ENCODE measurements at places on chromosomes 13 and 19. TPM values are rescaled to one million over a fixed set of nuclear protein-coding genes. Genes with fewer than 3 reads are reported as not detected.
A peak's percentile ranks its signal among the peaks of the same experiment; 100 is the strongest.

DNA sequence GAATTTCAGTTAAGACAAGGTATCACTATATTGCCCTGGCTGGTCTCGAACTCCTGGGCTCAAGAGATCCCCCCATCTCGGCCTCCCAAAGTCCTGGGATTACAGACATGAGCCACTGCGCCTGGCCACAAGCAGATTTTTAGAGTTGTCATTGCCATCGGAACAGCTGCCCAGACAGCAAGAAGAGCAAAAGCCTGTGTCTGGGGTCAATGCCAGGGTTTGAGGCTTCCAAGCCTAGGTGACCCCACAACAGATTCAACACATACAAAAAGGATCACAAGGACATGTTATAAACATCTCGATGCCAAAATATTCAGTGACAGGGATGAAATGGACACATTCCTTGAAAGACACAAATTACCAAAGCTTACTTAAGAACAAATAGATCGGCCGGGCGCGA, 40.1 kb upstream of the KLF2 start:
- DNase-seq, result no peak
- H3K27ac ChIP-seq, result peak overlapping the region; percentile 51
- H3K4me3 ChIP-seq, result no peak overlapping the region
- H3K27me3 ChIP-seq, result peaks cover 50% of the 10 kb centered on the region

GRCh38 chr13:43227721-43228120, 204.3 kb downstream of the DNAJC15 start:
- H3K4me1 ChIP-seq, result no peaks in the 10 kb centered on the region
- no peak for DNase-seq
- H3K27ac ChIP-seq, result no peak overlapping the region
- H3K4me3 ChIP-seq, result no peak overlapping the region
- H3K36me3 ChIP-seq, result no peaks in the 10 kb centered on the region

DNA sequence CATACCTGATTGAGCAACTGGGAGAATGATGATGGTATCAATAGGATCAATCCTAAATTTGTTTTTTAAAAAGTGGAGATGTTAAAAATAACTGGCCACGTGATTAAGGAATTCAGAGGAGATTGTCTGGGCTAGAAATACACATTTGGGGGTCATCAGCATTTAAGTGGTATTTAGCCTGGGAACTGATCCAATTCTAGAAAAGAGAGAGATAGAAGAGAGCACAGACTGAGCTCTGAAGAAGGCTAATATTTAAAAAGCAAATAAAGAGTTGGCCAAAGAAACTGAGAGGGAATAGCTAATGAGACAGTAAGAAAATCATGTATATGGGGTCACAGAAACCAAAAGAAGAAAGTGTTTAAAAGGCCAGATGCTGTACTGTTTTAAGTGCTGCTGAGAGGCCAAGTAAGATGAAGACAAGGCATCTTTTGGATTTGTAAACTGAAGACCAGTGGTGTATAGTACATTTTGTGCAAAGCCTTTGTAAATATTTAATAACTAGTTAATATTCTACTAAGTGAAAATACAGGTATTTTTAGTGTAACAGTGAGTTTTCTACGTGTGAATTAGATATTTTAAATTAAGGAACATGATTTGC, 40.2 kb downstream of the UBL3 start:
- DNase-seq, result no peak
- H3K27me3 ChIP-seq, result no peaks in the 10 kb centered on the region
- H3K4me1 ChIP-seq, result peaks cover 3% of the 10 kb centered on the region
- H3K36me3 ChIP-seq, result no peaks in the 10 kb centered on the region
- no peak overlapping the region for H3K27ac ChIP-seq
- H3K4me3 ChIP-seq, result no peak overlapping the region

- no peak overlapping the region for H3K4me3 ChIP-seq
- H3K27me3 ChIP-seq, result no peaks in the 10 kb centered on the region
- no peak overlapping the region for H3K27ac ChIP-seq
- H3K36me3 ChIP-seq, result peaks cover 73% of the 10 kb centered on the region
- H3K4me1 ChIP-seq, result peaks cover 9% of the 10 kb centered on the region
Measured at GRCh38 chr19:21317821-21318220, 11.4 kb downstream of the ZNF708 start.

DNA sequence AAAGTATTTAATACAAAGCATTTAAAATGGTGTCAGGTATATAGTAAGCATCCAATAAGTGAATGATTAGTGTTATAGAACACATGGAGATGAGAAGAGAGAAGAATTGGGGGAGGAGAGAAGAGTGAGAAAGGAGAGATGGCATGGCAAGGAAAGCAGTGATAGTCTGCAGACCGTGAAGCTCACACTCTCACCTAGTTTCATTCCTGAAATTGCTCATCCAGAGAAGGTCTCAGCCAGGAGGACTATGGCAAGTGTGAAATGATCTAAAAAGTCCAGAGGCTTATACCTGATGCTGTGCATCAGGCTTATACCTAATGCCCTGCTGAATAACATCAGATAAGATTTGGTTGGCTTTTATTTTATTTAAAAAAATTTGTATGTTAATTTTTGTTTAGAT, 351.6 kb upstream of the KLF12 start:
- no peaks in the 10 kb centered on the region for H3K4me1 ChIP-seq
- no peak overlapping the region for H3K4me3 ChIP-seq
- DNase-seq, result no peak
- H3K36me3 ChIP-seq, result no peaks in the 10 kb centered on the region

DNA sequence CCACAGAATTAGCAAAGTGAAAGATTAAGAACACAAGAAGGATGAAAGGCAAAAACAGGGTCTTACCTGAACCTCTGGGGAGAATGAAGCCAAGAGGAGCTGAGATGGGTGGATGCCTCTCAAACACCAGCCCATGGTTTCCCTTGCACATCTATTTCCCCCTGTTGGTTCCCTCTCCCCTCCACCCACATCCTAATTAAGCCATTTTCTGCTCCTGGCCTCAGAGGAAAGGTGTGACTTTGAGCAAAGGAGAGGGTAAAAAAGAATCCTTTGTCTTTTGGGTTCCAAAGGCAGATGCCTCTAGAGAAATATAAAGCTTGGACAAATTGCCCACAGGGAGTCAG, 214.9 kb downstream of the RAP2A start:
- H3K4me1 ChIP-seq, result no peaks in the 10 kb centered on the region
- no peak overlapping the region for H3K4me3 ChIP-seq
- DNase-seq, result no peak
- no peak overlapping the region for H3K27ac ChIP-seq

GRCh38 chr13:73335210-73335609, 276.4 kb downstream of the KLF5 start:
- no peaks in the 10 kb centered on the region for H3K36me3 ChIP-seq
- no peaks in the 10 kb centered on the region for H3K27me3 ChIP-seq
- no peaks in the 10 kb centered on the region for H3K4me1 ChIP-seq

- H3K27me3 ChIP-seq, result peaks cover 35% of the 10 kb centered on the region
- peaks cover 2% of the 10 kb centered on the region for H3K4me1 ChIP-seq
- DNase-seq, result peak; percentile 53
- no peak overlapping the region for H3K4me3 ChIP-seq
Measured at GRCh38 chr19:19214892-19215291, 3.1 kb downstream of the NCAN start.

DNA sequence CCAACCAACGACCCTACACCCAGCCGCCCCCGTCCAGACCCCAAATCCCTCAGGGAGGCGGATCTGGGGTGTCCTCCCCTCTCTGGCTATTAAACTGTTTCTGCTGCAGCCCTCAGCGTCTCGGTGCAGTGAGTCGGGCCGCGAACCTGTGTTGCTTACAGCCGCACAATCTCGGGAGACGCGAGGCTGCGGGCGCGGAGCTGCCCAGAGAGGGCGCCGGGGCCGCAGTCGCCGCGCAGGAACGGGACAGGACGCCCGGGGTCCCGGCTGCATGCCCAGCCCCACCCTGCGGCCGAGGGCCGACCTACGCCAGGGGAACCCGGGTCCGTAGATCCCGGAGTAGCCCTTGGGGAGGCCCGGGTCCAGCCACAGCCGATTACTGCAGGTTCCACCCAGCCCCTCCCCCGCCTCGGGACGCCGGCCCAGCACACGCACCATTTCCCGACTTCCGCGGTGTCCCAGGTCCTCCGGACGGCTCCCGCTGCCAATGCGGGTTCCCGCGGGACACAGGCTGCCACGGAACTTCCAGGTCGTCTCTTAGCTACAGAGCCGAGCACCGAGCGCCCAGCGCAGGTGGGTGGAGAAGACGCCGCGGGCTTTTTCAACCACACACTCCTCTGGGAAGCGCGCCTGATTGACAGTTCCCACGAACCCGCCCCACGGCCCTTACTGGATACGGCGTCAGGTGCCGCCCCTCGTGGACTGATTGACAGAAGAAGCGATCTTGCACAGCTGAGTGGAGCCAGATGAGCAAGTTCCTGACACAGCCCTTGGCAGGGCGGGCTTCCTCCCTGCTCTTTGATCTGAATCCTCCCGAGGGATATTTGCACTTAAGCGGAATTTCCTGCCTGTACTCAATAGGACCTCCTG, at the start of gene ZNF799:
ZNF799 (minus strand) TSS at position 639 of the 870 bp plus-strand sequence; CDS start at position 438, 201 bp downstream.
- peak within 1 kb of the TSS; percentile 89 for H3K4me3 ChIP-seq
- peaks cover 13% of the 10 kb centered on the region for H3K4me1 ChIP-seq
- peaks cover 21% of the 10 kb centered on the region for H3K36me3 ChIP-seq
- DNase-seq, result peak; percentile 91

DNA sequence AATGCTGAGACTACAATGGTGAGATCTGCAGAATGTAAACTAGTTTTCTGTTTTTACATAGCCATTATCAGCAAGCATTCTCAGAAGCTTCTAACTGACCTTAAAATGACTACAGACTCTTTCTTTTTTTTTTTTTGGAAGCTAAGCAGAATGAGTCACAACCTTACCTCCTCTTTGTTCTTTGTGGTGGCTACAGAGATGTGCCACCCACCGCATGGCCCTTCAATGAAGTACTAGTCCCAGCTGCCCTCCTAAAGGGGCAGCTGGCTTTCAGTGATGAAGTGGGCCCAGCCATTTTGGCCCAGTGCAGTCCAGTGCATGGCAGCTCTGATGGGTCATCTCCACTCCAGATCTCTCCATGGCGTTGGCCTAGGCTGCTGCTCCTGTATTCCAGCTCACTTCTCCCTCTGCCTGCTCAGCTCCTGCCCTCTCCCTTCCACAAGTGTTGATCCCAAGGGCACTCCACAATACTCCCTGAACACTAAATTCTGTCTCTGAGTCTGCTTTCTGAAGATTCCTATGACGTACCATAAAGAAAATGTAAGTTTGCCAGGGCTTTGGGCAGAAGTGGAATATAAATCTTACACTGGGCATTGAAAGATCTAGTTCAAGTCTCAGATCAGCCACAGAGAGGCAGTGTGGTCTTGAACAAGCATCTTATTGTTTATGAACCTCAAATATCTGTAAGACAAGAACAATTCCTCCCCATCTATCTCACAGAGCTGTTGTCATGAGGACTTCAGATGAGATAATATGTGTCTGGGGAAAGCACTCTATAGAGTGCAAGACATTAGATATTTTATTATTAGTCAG, 85.6 kb downstream of the RXFP2 start:
- DNase-seq, result no peak
- H3K27ac ChIP-seq, result peak overlapping the region; percentile 65
- H3K27me3 ChIP-seq, result peaks cover 8% of the 10 kb centered on the region
- peaks cover 3% of the 10 kb centered on the region for H3K4me1 ChIP-seq
- H3K36me3 ChIP-seq, result no peaks in the 10 kb centered on the region
- H3K4me3 ChIP-seq, result no peak overlapping the region

GRCh38 chr19:52331757-52332156, 4.3 kb upstream of the ZNF610 start:
- H3K4me1 ChIP-seq, result peaks cover 7% of the 10 kb centered on the region
- H3K36me3 ChIP-seq, result peaks cover 23% of the 10 kb centered on the region
- no peak overlapping the region for H3K27ac ChIP-seq
- no peak overlapping the region for H3K4me3 ChIP-seq

DNA sequence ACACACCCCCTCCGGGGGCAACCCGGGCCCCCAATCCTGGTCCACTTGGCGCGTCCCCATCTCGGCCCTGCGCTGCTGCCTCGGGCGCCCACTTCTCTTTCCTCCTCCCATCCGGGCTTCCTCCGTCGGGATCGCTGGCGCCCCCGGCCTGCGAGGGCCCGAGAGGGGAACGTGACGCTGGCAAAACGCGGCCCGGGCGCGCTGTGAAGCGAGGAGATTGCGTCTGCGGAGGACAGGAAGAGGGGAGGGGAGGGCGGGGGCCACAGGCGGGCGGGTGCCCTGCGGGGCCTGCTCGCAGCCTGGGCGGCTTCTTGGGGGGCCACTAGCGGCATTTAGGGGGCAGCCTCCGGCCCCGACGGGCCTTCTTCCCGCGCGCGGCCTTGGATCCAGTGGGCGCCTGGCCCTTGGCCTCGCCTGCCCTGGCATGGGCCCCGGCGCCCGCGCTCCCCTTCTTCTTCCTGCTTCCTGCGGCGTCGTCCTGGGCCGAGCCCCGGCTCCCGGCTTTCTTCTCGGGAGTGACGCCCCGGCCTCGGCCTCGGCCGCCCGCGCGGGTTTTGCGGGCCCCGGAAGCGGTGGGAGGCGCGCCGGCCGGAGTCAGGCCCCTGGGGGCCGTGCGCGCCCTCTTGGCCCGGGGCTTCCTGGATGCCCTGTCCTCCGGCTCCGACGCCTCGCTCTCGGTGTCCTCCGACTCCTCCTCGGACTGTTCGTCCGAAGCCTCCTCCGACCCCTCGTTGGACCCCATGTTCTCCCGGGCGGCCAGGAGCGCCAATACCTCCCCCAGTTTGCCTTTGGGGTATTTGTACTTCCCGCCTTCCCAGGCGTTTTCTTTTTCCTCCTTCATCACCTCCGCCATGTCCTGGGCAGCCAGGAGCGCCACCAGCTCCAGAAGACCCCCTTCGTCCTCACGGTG, 2.2 kb downstream of the PNMA8B start:
- H3K36me3 ChIP-seq, result peaks cover 1% of the 10 kb centered on the region
- peak overlapping the region; percentile 60 for H3K4me3 ChIP-seq
- H3K4me1 ChIP-seq, result peaks cover 12% of the 10 kb centered on the region
- H3K27ac ChIP-seq, result no peak overlapping the region

DNA sequence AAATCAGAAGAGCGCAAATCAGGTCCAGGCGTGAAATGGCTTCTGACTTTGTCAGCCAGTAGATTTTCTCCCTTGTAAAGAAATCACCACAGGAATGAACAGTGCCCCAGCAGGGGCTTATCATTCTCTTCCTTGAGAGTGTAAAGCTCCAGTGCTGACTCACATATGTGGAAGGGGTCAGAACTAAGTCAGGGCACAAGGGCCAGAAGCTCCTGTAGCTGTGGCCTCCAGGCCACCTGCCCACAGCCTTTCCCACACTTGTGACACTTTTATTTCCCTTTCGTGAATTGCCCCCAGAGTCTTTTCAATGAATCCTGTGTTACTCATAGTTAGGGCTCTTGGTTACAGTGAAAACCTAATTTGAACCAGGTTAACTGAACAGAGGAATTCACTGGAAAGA, 99.6 kb downstream of the SUCLA2 start:
- H3K36me3 ChIP-seq, result no peaks in the 10 kb centered on the region
- H3K27ac ChIP-seq, result no peak overlapping the region
- no peak for DNase-seq
- H3K27me3 ChIP-seq, result no peaks in the 10 kb centered on the region

DNA sequence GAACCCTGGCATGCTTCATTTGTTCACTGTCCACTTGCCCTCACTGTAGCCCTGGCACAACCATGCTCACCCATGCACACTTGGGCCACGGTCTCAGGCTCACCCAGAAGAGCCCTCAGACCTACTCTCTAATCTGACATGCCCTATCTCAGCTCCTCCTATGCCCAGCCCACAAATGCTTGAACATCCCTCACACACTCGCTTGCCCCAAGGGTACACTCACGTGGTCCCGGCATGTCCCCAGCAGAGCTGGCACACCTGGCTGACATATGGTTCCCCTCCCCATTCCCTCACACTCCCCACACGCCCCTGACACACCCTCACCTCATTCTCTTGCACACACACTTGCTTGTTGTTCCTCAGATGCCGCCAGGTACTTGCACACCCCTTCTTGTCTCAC, 55.7 kb downstream of the MAP4K1 start:
- peaks cover 42% of the 10 kb centered on the region for H3K27me3 ChIP-seq
- DNase-seq, result no peak
- no peak overlapping the region for H3K4me3 ChIP-seq
- H3K4me1 ChIP-seq, result peaks cover 40% of the 10 kb centered on the region
- no peaks in the 10 kb centered on the region for H3K36me3 ChIP-seq

Gene SYNGR4
- total RNA-seq, result not detected

Gene CHST8
- not detected for total RNA-seq
